ENCODE measurements at places on chromosomes 3 and 15. TPM values are rescaled to one million over a fixed set of nuclear protein-coding genes. Genes with fewer than 3 reads are reported as not detected.
A peak's percentile ranks its signal among the peaks of the same experiment; 100 is the strongest.

Gene CHRM5
- 4.6 TPM for total RNA-seq

DNA sequence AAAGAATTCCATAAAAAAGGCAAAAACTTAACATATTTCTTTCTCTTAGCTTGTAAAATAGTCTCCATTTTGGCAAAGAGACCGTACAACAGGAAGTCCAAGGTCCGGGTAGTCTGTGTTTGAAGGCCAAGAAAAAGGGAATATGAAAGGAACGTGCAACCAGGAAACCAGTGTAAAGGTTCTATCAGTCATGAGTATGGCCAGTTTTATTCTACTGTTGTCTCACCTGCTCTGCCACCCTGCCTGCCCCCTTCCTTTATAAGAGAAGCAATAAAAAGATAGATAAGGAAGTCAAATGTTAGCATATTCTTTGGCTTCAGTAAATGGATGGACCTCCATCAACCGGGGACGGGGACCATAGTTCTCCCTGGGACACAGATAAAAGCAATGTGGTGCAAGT is 370.6 kb upstream of the ROBO2 start:
- no peak for DNase-seq

Gene TNNC1
- 2.2 TPM for total RNA-seq

- no peak for DNase-seq
These were observed 278.4 kb downstream of the RPLP1 start for GRCh38 chr15:69731081-69731330.

GRCh38 chr3:43497422-43497821 is 124.4 kb downstream of the ANO10 start:
- no peak for DNase-seq

Gene CATSPER2
- 6.3 TPM for total RNA-seq

Gene IL17RC
- total RNA-seq: 39.2 TPM

Gene CYP1A1
- total RNA-seq: 3.6 TPM

Gene SCAANT1
- not detected for total RNA-seq

DNA sequence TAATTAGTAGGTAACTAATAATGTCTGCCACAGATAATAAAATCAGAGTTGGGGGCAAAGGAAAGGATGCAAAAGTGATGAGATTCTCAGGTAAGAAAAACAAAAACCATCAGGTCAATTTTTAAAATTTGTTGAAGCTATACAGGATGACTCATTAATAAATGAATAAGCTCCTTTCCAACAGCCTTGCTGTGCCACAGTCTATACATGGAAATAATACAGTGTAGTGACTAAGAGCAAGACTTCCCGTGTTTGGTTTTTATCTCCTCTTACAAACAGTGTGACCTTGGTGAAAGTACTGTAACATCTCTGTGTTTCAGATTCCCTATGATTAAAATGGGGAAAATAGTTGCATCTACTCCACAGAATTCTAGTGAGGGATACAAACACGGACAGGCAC is 331.6 kb downstream of the PYDC2 start:
- DNase-seq: no peak

- peak; percentile 30 for DNase-seq
These were observed 37.5 kb upstream of the IQSEC1 start for GRCh38 chr3:13110678-13111116.

GRCh38 chr15:66921319-66921915 is 144.0 kb upstream of the SMAD3 start:
- no peak for DNase-seq

Gene REC114
- not detected for total RNA-seq

DNA sequence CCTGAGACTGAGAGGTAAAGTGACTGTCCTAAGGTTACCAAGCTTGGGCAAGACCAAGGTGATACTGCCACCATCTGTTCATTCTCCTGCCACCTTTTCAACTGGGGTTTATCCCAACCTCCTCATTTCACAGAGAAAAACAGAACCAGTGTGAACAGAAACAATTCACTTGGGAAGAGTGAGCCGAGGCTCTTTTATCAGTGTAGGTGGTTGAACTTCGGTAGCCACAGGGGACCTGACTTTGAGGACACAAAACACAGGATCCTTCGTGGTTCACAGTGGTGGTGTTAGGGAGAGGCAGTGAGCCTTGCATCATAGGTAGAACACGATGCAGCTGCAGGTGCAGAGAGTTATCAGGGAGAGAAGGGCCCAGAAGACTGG is 72.8 kb upstream of the ICE2 start:
- no peak for DNase-seq

Gene CEP19
- total RNA-seq: 7.2 TPM

DNA sequence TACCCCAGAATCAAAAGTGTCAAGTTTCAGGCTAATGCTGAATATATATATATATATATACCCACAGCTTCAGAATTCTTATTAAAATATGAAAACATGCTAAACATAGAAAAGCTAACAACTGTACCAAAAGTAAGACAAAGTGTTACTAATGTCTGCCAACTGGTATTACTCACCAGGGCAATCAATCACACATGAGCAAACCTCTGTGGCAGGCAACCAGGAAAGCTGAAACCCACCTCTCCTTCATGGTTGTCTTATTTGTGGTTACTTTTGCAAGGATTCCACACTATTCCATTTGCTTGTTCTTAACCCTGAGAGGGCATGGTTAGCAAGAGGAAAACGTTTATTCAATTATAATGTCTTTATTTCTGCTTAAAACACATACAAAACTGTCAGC is 512.3 kb upstream of the MDFIC2 start:
- DNase-seq: peak; percentile 2

DNA sequence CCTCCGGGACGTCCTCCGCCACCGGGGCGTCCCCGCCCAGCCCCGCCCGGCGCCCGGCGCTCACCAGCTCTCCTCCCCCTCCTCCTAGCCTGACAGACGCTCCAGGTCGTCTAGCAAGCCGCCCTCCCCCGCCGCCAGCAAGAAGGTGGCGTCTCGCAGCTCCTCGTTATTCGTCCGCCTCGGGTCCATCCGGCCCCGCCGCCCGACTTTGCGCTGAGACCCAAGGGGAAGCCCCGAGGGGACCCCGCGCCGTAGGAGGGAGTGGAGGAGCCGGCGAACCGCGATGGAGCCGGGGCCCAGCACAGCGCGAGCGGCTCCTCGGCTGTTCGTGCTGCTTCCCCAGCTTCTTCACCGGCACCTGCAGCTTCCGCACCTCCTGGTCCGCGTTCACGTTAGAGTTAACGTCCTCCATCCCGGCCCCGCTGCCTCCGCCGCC is 26.3 kb upstream of the MTHFS start:
- DNase-seq: peak; percentile 65

Gene UQCC5
- 2.2 TPM for total RNA-seq

Gene PP2D1
- total RNA-seq: 2.9 TPM

GRCh38 chr15:82944821-82945220 is 7.7 kb downstream of the HOMER2 start:
- no peak for DNase-seq

Gene CEP63
- total RNA-seq: 25.3 TPM

DNA sequence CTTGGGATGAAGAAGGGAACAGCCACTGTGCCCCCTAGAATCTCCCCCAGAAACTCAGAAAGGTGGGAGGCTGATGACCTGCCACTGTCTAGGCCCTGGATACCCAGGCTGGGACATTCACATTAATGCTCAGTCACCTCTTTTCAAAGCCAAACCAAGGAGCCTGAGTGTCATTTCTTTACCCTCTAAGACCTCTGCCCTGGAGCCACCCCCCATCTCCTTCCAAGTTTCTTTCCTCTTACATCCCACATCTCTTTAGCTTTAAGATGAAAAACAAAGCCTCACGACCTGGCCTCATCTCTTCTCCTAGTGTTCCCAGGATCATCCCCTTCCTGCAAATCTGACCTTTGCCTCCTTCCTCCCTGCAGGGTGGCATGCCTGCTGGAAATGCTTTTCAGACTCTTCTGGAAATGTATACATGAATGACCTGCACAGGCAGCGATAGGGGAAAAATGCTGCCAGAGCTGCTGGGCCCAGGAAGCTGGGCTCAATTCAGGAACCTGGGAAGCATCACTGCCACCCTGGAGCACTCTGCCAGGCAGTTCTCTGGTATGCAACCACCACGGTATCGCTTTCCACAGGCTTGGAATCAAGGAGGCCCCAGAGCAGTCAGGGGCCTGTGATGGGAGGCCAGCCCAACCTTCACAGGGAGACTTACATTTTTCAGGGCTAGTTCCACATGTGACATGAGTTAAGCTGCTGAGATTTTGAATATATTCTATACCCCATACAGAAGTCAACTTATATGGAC is 67.6 kb downstream of the DAPK2 start:
- DNase-seq: peak; percentile 67

GRCh38 chr3:36397841-36398240 is 17.5 kb downstream of the STAC start:
- DNase-seq: no peak

DNA sequence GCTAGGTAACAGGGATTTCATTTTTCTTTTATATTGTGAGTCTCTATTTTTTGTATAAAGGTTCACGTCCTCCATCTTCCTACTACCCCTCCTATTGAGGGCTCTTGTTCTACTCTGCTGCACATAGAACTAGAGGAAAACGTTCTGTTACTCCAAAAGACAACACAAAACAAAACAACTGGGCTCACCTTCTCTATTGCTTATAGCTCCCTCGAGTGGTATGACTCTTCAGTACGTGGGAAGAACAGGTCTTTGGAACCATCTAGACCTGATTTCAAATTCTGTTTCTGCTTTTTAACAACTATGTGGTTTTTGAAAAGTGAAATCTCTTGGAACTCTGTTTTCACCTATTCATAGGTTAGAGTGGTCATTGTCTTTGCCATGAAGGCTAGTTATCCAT is 515.3 kb downstream of the SOX2 start:
- DNase-seq: no peak

DNA sequence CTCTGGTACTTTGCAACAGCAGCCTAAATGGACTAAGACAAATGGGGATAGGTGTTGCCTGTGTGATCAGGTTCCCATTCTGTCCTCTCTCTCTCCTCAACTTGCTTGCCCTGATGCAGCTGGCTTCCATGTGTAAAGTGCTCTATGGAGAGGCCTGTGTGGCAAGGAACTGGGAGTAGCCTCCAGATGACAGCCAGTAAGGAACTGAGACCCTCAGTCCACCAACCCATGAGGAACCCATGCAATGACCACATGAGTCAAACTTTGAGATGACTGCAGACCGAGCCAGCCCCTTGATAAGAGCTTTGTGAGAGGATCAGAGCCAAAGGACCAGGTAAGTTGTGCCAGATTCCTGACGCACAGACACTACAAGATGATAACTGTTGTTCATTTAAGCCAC is 74.6 kb upstream of the ADPGK start:
- no peak for DNase-seq

Gene MEIS2
- 43.3 TPM for total RNA-seq

GRCh38 chr3:15796771-15797641 is 773 bp downstream of the ANKRD28 start:
- DNase-seq: peak; percentile 65

GRCh38 chr3:27666272-27666671 is 55.9 kb downstream of the EOMES start:
- DNase-seq: no peak

- DNase-seq: no peak
These were observed 82.2 kb downstream of the RBMS3 start for GRCh38 chr3:29363110-29363509.

Gene GCNT3
- total RNA-seq: 25.0 TPM

Gene A4GNT
- 0.96 TPM for total RNA-seq

Data from umbilical cord (tissue), 2 donors.